SW480 (cell line): ENCODE measurements at places on chromosomes 4 and X.

- no peak for DNase-seq
Measured at GRCh38 chrX:95058815-95059214, 1384.8 kb downstream of the FAM133A start.

DNA sequence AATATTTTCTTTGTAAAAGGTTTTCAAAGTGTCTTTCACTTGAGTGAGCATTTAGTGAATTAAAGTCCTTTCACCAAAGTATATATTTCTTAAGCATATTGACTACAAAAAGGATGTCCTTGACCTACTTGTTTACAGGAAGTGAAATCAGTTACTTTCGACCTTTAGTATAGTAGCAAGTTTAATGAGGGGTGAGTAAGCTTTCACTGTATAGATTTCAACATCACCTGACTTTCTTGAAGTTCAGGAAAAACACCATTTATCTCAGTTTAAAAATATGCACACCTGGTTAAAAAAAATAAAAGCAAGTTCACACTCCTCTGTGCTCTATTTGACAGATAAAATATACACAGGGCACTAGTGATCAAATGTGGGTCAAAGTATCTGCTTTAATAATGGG, 88.1 kb downstream of the CCSER1 start:
- DNase-seq: no peak

DNA sequence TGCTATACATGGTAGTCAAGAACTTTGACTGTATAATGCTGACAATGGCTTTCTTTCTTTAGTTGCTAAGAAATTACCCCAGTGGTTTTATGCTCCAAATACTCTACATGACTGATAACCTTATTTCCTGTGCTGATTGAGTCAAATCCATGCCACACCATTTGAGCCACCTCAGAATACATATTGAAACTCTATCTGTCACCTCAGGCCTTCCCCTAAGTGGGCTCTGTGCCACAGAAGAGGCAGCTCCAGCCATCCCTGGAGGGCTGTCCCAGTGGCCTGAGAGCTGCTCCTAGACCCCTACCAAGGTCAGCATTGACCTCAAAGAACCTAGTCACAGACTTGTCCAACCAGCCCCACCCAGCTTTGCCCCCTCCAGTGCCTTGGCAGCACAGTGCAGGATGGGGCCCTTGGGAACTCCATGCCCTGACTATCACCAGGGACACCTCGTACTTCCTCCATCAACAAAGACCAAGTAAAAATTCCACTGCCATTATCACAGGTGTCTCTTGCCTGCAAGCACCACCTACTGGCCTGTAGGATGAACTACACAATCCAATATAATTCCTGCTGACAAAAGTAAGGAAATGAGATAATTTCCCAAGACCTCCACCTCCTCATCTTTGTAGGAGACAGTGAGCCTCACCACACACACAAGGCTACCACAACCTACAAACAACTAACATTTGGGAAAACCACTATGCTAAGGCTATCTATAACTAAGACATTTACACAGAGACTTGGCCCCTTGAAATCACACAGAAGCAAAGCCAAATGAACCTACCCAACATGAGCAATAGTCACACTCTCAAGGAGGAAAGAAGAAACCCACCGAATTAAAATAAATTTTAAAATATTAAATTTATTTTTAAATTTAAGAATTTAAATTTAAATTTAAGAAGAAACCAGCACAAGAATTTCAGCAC, 239.9 kb downstream of the NKX6-1 start:
- DNase-seq: peak; percentile 5

DNA sequence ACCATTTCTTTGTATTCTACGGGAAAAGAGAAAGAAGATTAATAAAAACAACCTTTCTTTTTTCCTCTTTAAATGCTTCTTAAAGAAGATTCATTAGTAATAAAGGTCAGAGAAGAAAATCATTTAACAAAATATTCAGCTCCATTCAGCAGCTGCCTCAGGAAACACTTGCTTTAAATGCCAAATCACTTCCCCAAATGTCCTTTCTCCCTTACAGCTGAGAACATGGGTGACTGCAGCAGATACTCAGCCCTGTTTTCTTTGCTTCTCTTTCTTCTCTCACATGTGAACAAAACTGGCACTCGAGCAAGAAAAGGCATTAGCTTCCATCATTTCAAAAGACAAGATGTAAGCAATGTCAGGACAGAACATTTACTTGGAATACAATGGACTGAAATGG, 120.2 kb downstream of the INPP4B start:
- no peak for DNase-seq

GRCh38 chr4:112817933-112818593, 181.1 kb downstream of the LARP7 start:
- DNase-seq: peak; percentile 93

DNA sequence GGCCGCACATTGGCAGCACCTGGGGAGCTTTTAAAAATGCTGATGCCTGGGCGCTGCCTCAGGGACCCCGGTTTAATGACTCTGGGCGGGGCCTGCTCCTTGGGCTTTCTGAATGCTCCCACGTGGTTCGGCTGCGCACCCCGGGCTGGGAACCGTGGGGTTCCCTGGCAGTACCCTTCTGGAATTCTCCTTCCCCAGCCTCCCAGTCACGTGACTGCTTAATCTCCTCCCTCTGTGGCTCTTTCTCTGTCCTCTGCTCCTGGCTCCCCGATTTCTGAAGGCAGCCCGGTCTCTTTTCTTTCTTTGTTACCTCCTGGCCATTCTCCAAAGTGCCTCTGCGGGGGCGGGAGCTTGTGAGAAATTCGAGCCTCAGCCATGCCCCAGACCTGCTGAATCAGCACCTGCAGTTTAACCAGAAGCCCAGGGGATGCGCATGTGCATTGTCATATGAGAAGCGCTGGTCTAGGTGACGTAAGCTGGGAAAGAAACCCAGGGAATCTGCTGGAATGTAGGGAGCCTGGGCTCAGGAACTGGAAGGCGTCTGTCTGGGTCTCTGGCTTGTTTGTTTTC, 16.6 kb downstream of the CLCN4 start:
- DNase-seq: no peak

- no peak for DNase-seq
Measured at GRCh38 chrX:84064164-84064563, 123.8 kb downstream of the RPS6KA6 start.

DNA sequence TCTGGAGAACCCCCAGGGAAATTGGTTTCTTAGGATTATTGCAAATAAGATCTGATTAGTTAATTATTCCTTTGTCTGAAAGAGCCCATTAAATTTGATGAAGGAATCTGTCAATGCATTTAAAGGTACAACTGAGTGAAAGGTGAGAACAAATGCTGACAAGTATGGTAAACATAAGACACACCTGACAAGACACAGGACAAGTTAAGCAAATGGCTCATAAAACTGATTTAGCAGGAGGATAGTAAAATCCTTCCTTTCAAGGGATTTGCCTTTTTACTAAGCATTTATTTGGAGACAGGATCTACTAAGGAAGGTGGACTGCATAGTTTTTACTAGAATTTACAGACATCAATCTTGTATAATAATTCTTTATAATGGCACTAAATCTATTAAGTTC, 553.9 kb downstream of the SPRY1 start:
- no peak for DNase-seq

DNA sequence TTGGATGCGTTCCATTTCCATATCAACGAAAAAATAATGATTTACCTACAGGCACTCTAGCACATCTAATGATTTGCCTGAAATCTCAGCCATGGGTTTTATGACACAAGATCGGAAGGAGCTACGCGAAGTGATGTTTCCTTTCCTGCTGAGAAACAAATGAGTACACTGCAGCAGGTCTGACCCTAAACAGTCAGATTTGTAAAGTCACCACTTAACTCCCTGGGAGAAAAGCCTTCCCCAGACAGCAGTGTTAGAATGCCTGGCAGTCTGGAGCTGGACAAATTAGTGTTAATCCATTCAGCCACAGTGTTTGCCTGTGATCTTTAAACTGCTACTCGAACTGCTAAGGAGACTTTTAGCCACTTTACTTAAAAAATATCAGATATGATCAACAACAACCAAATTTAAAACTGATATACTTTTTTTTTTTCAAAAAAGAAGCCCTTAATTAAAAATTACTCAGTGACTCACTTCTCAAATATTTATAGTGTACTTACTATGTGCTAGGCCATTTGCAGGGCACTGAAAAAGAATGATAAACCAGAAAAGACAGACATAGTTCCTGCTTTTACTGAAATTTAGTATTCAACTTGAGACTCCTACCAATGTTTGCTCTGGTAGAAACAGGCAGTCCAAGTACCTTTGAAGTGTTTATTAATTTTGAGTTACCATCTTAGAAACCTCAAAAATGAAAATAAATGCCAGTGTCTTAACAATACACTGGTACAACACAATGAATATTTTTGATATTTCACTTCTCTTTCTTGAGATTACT, 104.5 kb downstream of the SHISA3 start:
- DNase-seq: no peak

DNA sequence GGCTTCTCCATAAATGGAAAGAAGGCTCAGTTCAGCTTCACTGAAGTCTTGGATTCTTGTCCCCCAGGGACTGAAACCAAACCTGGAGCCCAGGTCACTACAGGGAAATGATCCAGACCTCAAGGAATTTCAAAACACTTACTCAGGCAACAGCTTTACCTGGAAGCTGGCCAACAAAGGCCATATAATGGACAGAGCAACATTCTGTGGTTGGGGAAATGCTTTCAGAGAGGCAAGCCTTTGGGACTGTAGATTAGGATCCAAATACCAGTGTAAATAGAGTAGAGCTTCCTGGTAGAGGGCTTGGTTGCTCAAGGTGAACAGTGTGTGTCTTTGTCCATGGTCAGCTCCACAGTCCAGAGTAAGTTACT, 57.0 kb upstream of the PROM1 start:
- DNase-seq: peak; percentile 90
